ENCODE measurements at places on chromosomes 12 and 14. TPM values are rescaled to one million over a fixed set of nuclear protein-coding genes. Genes with fewer than 3 reads are reported as not detected.
A peak's percentile ranks its signal among the peaks of the same experiment; 100 is the strongest.

Gene SPATA7
- 22.1 TPM for total RNA-seq

Gene SDR9C7
- not detected for total RNA-seq

Gene PAX9
- not detected for total RNA-seq

Gene ERP27
- total RNA-seq: not detected

Gene CHST11
- 2.6 TPM for total RNA-seq

Gene PLEK2
- total RNA-seq: 0.51 TPM

Gene MSRB3
- 31.3 TPM for total RNA-seq

Gene TSPAN19
- not detected for total RNA-seq

Gene ADAMTS20
- total RNA-seq: not detected

DNA sequence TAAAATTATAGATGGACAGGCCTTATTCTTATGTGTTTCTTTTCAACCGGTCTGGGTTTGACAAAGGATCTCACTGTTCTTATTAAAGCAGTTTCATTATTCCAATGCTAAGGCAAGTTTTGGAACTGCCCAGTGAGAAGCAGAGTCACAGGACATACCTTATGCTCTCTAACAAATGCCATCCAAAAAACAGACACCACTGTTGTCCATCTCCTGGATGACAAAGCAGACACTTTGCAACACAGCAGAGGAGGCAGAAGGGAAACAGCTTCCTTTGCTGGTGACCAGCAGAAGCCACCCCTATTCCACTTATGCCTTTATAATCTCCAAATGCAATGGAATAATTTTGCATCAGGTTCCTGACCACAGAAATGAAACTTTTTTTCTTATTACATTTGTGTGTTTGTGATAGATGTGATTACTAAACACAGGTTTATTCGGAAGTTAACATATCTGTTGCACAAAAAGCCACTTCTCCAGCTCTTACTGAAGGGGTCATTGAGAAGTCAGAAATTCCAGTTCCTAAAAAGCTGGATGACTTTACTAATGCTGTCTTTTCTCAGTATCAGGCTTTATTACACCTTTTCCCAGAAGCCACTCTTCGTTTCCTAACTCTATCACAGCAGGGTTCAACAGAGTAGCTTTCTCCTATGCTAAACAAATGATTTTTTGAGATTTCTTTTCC is 115.6 kb downstream of the BTG1 start:
- no peak for DNase-seq

DNA sequence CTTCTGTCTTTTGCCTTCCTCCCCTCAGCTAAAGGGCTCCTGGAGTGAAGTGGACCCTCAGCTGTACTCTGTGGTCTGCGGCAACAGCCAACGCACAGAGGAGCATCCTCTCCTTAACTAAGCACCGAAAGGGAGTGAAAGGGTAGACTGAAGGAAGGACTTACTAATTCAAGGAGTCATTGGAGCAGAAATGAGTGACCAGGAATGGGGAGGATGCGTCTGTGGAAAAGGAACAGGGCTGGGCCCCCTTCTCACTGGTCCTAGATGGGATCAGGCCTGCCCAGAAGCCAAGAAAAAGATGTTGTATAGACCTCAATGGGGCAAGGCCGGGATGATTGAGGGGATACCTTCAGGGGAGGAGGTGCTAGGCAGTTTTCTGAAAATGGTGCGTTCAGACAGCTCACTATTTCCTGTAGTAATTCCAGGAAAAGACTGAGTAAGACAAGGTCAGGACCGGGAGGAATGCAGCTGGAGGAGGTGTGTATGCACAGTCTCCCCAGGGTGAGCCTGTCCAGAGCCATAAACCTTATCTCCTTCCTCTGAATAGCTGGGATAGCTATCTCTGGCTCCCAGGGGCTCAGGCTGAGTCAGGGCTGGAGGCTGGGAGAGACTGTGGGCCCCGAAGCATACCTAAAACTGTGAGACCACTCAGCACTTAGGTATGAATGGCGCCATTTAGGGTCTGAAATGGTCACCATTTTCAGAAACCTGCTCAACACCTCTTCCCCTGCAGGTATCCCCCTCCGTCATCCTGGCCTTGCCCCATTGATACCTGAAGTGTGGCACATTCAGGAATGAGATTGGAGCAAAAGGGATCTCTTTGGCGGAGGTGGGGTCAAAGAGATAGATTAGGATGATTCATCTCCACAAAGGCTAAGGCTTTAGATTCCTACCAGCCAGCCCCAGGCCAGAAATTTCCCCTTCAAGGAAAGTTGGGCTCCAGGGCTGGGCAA is 20.2 kb upstream of the KRT8 start:
- peak; percentile 12 for DNase-seq

DNA sequence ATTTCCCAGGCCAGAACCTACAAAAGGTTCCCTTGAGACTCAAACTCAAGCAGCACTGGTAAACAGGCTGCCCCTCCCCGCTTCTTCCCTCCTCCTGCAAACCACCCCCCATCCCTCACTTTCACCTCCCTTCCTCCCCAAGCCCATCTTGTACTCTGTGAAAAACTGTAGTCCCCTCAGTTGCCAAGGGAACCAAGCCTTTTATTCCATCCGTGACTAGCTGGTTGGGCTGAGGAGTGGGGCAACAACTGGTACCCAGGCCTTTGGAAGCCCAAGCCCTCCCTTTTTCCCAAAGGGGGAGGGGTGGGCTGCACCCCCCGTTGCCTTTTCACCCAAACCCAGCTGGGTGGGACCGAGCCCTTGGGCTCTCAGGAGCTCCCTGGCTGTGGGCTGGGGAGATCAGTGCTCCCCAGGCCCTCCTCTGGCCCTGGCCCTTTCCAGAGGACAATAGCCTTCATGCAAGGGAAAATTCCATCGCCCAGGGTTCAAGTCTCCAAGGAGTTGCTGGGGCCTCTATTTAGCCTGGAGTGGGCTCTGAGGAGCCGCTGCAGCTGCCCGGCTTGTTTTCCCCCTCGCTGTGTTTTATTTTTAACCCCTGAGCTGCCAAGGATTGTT is 61.9 kb downstream of the ZFP36L1 start:
- no peak for DNase-seq

DNA sequence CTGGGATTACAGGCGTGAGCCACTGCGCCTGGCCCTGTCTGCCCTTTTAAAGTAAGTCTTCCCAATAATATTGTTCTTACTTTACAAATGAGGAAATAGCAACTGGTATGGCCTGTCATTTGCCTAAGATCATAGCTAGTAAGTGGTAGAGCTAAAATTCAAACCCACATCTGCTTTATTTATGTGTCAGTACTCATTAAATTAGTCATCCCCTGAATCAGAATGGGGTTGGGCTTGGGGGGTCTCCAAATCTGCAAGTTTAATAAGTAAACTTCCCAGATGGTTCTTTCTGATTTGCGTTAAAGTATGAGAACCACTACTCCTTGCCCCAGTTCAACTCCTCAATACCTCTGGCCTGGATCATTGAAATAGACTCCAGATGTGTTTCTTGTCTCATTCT is 96.2 kb downstream of the FAR2 start:
- peak; percentile 65 for DNase-seq

- DNase-seq: peak; percentile 91
Measured at GRCh38 chr12:123094349-123095077, 56.4 kb downstream of the PITPNM2 start.

DNA sequence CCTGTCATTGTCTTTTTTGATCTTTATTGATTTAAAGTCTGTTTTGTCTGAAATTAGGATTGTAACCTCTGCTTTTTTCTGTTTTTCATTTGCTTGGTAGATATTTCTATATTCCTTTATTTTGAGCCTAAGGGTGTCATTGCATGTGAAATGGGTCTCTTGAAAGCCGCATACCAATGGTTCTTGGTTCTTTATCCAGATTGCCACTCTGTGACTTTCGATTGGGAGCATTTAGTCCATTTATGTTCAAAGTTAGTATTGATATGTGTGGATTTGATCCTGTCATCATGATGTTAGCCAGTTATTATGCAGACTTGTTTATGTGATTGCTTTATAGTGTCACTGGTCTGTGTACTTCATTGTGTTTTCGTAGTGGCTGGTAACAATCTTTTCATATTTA is 29.8 kb upstream of the PLBD1 start:
- DNase-seq: no peak

DNA sequence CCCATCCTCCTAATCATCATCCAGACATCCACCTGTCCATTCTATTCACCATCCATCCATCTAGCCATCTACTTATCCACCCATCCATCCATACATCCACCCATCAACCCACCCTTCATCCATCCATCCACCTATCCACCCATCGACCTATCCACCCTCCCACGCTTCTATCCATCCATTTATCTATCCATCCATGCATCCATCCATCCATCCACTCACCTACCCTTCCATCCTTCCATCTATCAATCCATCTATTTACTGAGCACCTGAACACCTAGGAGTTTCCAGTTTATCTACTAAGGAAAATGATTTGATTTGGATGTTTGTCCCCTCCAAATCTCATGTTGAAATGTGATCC is 7.5 kb downstream of the RIN3 start:
- DNase-seq: no peak

GRCh38 chr12:131794061-131794460 is 34.1 kb upstream of the MMP17 start:
- no peak for DNase-seq

- no peak for DNase-seq
Measured at GRCh38 chr12:64824500-64825142, at the start of gene TBC1D30. Gene TBC1D30, plus strand, starts transcription at chr12:64824647. Its CDS starts 233 bp downstream, at chr12:64824880.

DNA sequence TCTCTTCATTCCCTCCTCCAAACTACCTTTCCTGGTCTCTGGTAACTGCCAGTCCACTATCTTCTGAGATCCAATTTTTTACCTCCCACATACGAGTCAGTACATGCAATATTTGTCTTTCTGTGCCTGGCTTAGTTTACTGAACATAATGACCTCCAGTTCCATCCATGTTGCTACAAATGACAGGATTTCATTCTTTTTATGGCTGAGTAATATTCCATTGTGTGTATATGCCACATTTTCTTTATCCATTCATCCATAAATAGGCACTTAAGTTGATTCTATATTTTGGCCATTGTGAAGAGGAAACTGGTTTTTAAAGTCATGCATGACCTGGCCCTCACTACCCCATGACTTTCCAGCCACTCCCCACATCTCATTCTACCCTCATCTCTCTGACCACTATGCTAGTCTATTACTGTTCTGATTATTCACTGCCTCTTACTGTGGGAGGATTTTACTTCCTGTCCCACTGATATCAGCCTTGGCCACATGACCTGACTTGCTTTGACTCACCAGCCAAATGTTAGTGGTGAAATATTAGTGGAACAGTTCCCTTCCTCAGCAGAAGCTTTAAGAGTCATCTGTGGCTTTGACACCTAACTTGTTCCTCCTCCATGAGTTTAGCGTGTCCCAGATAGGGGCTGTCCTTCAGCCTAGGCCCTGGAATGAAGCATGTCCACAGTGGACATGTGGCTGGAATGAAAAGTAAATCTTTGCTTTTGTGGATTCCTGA is 52.2 kb downstream of the GOLGA5 start:
- DNase-seq: peak; percentile 44

GRCh38 chr14:36747411-36748184 is 85.9 kb downstream of the PAX9 start:
- no peak for DNase-seq

- DNase-seq: no peak
Measured at GRCh38 chr14:73616831-73617230, 4.5 kb downstream of the ACOT6 start.

DNA sequence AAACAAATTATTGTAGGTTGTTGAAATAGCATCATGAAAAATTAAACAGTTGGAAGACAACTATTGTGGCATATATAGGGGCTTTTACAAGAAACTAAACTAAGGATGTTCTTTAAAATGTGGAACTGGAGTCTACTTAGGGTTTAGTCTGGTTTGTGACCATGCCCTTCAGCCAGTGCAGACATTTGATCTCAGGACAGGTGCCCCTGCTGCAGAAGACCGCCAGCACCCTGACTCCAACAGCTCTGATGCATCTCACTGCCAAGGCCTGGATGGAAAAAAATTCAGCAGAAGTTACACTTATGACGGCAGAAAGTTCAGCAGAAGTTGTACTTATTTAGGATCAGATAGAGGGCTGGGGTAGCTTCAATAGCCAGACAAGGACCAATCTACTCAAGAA is 51.5 kb downstream of the TMEM117 start:
- no peak for DNase-seq

DNA sequence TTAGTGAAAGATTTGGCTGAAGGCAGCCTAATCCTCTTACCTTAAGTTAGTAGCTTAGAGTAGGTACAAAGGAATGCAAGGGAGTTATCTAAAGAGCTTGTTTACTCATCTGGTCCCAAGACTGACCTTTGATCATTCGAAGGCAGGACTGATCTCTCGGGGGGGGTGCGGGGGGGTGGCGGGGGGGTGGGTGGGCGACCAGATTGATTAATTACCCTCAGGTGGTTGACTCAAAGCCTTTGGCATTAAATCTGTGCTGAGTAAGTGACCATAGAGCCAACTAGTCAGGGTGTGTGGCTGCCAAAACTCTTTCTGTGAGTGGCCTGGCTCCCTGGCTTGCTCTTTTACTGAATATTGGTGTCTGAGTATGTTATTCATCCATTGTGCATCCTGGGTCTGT is 731.9 kb upstream of the FBXO33 start:
- DNase-seq: peak; percentile 69

- DNase-seq: no peak
Measured at GRCh38 chr14:104195361-104195760, 57.0 kb downstream of the KIF26A start.

DNA sequence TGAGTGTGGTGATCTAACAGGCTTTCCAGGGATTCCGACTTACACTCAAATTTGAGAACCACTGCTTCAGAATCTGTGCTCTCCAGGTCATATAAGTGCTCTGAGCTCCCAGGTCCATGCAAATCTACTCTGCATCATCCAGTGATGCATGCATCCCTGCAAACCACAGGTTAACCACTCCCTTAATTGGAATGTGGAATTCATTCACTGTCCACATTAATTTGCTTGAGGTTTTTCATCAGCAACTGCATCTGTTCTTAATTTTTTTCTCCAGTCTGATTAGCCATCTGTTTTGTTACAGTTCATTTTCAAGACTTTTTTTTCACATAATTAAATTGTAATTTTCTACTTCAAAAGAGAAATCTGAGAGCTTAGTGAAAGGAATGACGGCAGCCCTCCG is 43.4 kb upstream of the RIN3 start:
- DNase-seq: peak; percentile 94
